HepG2 (cell line): ENCODE measurements at places on chromosomes 2 and 18.

GRCh38 chr2:201959626-201960025 lies 74.0 kb upstream of the FZD7 start:
- DNase-seq: no peak

DNA sequence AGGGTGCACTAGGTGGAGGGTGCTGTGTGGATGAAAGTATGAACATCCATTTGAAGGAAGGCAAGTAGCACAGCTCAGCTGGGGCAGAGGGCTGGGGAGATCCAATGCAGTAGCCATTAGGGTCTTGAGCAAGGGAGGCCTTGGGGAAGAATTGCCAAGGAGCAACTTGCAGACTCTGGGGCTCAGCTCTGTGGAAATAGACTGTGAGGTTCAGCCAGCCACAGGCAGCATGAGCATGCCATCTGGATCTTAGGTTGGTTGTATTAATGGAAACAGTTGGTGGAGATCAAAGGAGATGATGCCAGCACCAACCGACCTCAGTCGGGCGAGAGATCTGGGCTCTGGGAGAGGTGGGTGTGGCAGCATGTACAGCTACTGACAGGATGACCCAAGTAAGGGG lies 5.6 kb downstream of the ZAP70 start:
- no peak for DNase-seq

DNA sequence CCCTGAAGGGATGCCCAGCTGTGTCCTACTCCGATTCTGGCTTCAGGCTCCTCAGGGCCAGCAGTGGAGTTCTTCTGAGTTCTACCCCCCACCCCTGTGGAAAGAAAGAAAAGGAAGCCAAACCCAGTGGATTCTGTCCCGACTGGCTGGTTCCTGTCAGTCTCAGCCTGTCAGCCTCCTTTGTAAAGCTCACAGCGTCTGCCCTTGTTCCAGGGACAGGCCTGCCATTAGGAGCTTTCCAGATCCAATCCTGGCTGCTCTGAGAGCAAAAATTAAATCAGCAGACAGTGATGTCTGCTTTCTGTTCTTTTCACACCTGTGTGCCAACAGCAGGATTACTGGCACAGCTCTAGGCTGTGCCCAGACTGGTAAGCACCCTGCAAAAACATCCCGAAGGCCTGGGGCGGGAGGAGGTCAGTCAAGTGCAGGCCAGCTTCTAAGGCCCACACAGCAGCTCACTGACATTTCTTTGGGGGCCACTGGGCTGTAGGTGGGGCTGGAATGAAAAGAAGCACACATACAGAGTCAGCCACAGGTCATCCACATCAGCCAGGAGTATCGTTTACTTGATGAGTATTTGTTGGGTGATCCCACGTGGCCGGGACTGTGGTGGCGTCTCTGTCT lies 69.1 kb downstream of the EHD3 start:
- DNase-seq: no peak

DNA sequence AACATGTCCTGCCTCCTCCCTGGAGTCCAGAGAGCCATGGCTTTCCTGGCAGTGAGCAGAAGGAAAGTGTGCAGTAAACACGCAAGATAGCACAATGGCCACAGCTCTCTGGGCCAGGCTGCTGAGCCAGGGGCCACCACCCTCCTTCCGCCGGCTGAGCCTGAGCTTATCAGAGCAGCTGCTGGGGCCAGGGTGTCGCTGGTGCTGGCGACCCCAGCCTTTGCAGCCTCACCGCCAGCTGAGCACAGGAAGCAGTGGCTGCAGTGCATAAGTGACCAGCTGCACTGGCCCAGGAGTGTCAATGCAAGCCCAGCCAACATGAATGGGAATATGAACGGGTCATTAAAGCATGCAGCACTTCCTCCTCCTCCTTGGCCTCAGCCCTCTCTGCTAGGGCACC lies 172.0 kb downstream of the ZFP36L2 start:
- DNase-seq: no peak

DNA sequence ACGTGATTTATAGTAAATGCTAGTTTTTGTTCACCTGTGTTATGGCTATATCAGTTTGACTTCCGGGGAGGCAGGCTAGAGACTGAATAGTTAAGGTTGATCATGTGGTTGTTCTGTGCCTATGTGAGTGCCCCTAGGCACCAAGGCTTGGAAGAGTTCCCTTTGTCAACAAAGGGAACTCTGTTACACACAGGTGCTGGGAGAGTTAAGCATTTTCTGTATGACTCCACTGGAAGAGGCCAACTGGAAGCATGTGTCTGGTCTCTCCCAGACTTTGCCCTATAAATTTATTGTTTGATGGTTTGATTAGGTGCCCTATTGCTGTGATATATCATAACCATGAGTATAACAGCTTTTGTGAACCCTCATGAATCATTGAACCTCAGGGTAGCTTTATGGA lies 63.8 kb downstream of the ARL6IP6 start:
- DNase-seq: no peak

DNA sequence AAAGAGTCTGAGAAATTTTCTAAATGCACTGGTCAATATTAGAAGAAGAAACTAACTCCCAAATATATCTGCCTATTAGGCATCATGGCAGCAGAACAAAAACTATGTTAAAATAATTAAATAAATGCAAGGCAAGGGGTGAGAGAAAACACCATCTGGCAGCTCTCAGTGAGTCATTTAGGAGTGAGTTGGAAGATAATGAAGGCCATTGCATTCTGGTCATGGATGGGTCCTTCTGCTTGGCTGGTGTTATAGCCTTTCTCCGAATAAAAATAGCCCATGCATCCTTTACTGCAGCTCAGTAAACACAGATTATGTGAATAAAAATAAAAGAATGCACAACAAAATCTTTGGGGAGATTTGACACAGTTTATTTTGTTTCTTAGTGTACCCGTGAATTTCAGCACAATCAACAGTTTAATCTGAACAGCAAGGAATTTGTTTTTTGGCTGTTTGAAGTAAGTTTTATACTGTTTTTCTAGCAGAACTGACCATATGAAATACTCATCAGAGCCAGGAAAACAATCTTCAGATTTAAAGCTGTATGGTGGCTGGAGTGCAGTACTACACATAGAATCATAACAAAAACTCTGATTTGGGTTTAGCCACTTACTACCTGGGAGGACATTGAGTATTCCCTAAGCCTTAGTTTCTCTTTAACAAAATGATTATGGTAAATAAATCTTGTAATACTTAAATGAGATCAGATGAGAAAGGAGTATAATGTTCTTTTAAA lies 225.1 kb upstream of the ITGA4 start:
- DNase-seq: no peak

DNA sequence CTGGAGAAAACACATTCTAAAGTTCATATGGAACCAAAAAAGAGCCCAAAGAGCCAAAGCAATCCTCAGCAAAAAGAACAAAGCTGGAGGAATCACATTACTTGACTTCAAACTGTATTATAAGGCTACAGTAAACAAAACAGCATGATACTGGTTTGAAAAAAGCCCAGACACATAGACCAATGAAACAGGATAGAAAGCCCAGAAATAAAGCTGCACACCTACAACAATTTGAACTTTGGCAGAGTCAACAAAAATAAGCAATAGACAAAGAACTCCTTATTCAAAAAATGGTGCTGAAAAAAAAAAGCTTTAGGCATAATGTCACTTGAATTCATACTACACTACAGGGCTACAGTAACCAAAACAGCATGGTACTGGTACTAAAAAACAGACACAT lies 289.6 kb downstream of the NR4A2 start:
- DNase-seq: peak; percentile 45

DNA sequence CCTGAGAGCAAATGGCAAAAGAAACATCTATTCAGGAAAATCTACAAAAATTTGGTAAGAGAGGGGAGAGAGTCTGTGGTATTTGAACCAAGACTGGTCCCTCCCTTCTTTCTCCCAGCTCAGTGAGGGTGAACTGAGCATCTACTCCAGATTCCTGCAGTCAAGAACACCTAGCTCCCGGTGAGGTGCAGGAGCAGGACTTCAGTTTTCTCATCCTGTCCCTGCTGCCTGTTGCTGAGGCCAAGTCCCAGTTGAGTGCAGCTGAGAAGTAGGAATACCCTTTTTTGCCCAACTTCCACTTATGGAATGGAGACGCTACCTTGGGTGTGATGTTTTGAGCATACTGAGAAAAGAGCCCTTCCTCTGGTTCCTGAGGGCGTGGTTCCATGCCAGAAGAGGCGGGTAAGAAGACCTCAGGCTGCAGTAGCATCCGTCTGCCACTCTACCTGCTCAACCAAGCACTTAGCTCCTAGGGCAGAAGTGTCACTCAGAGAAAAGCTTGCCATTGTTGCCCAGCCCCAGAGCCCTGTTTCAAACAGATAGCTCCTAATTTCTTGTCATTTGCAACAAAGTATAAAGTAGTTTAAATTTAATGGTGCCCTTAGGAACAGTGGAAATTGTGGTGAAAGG lies 112.9 kb downstream of the SOS1 start:
- DNase-seq: no peak

DNA sequence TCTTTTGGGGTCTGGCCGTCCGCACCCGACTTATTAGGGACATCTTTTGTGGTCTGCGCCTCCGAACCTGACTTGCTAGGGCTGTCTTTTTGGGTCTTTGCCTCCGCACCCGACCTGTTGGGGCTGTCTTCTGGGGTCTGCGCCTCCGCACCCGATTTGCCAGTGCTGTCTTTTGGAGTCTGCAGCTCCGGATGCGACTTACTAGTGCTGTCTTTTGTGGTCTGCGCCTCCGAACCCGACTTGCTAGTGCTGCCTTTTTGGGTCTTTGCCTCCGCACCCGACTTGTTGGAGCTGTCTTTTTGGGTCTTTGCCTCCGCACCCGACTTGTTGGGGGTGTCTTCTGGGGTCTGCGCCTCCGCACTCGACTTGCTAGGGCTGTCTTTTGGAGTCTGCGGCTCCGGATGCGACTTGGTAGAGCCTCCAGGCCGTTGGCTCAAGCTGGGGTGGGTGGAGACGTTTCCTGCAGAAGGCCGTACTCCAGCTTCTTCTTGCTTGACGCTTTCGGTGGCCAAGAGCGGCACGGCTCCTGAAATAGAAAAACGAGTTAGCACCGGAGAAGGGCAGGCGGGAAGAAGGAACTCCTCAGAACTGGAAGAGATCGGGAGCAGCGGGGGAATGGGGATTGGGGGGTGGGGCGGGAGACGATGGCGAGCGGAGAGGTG lies 498 bp downstream of the TGOLN2 start:
- no peak for DNase-seq

- DNase-seq: no peak
These were observed 467.6 kb downstream of the PTPRM start for GRCh38 chr18:8034674-8035073.

- no peak for DNase-seq
These were observed 584.0 kb downstream of the SATB2 start for GRCh38 chr2:198873503-198874471.

DNA sequence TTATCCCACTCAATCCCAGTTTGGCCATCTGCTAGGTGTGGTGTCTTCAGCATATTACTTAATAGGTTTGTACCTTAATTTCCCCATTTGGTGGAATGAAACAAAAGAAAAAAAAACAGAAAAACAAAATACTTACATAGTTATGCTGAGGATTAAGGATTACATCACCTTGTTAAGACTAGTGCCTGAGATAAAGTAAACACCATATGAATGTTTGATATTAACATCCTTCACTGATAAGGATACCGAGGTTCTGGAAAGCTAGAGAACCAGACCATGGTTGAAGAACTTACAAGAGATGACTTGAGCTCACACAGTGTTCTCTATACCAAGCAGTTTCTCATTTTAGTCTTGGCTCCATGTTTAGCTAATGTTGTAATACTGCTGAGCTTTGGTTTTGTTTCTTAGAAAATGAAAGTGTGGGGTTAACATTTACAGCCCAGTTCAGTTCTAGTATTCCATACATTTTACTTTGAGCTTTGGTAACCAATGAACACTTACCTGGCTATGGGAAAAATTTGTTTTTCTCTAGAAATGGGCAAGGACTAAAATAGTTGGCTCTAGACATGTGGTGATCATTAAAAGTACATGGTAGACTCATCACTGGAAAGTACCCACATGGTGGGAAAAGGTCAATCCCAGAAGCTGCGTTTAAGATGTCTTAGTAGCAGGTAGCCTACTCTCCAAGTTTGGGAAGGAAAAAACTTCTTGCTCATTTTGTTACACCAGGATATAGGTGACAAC lies 5.8 kb upstream of the GPD2 start:
- DNase-seq: no peak

- no peak for DNase-seq
These were observed 303.2 kb upstream of the REV1 start for GRCh38 chr2:99793022-99793421.

- no peak for DNase-seq
These were observed 22.7 kb downstream of the RNF152 start for GRCh38 chr18:61870151-61870550.

DNA sequence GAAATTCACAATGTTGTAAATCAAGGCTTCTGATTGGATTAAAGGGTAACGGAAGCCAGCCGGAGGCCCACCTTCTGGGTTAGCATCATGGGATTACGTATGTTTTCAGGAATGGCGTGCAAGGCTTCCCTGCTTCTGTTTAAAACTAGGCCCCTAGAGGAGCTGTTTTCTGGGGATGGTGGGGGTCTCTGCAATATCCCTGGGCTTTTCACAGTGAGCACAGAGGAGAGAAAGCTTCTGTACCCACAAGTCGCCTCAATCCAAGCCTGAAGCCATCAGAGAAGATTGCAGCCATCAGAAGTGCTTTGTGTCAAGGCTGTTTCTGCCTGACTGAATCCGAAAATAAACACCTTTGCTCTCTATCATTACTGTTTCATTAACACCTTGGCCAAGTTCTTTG lies 226.9 kb upstream of the SMIM21 start:
- DNase-seq: no peak

GRCh38 chr2:168359082-168359481 lies 97.0 kb upstream of the CERS6 start:
- DNase-seq: no peak

- no peak for DNase-seq
These were observed 260.0 kb upstream of the ID2 start for GRCh38 chr2:8421658-8422449.

- no peak for DNase-seq
These were observed 173.9 kb upstream of the ARL4C start for GRCh38 chr2:234670806-234671205.

DNA sequence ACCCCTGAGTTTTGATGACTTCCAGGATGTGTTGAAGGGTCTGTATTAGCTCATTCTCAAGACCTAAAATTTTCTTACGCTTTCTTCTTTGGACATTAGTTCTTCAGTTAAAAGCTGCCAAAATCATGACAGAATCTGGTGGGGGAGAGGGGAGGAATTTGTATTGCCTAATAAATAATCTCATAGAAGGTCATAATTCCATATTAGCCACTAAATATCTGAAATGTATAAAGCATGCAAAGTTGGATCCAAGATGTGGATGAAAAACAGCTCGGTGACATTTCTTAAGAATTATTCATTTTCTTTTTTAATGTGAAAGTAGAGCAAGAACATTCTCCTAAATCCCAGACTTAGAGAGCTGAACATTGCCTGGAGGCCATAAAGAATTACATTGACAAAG lies 120.1 kb downstream of the MMADHC start:
- DNase-seq: no peak

- DNase-seq: no peak
These were observed 16.3 kb downstream of the SIX3 start for GRCh38 chr2:44957656-44958327.

- no peak for DNase-seq
These were observed 437.9 kb upstream of the UBE2E3 start for GRCh38 chr2:180542511-180542910.

DNA sequence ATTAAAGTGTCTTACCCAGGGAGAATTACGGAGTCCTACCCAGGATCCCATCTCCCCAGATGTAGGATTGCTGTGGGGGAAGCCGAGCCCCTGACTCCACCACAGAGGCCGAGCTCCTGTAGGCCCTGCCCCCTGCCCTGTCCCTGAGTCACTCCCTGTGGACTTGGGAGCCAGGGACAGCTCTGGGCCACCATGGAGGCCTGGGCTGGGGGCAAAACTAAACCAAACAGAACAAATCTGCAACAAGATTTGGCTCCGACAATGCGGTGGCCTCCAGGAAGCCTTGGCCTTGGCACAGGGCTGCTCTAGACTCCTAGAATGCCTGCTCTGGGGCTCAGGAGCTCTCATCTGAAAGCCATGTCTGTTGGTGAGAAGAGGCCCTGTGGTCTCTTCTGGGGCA lies 99.3 kb upstream of the PXDN start:
- no peak for DNase-seq
